Smooth muscle cell of the brain vasculature (primary cell): ENCODE measurements at places on chromosomes 5 and 9.

GRCh38 chr9:88161144-88161543 is 22.9 kb upstream of the SPATA31C2 start:
- no peak for DNase-seq

DNA sequence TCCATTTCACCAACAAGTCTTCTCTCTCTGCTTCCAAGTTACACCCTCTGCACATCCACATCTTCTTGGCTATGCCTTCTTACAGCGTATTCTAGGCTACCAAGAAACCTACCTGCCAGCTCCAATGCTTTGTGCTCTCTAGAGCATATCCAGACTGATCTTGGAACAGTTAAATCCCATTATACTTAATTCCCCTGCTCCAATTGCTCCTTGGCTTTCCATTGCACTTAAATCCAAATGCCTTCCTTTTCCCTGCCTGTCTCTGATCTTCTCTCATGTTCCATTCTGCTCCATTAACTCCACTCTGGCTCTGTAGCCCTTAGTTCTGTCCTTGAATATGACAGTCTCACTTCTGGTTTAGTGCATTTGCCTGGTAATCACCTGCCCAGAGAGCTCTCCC is 322.4 kb downstream of the LRRC70 start:
- no peak for DNase-seq

DNA sequence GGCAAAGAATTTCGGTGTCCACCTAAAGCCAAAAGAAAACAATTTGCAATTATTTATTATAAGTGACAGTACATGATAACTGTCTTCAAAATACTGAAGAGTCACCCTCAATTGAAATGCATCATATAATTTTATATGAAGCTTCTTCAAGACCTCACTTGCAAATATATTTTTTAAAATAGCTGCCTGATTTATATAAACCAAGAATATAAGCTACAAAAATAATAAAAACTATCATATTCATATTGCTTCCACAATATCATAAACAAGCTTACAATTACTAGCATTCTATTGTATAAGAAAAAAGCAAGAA is 144.1 kb downstream of the CETN3 start:
- DNase-seq = no peak

- DNase-seq = no peak
Measured at GRCh38 chr5:57676222-57677098, 193.8 kb upstream of the ACTBL2 start.

DNA sequence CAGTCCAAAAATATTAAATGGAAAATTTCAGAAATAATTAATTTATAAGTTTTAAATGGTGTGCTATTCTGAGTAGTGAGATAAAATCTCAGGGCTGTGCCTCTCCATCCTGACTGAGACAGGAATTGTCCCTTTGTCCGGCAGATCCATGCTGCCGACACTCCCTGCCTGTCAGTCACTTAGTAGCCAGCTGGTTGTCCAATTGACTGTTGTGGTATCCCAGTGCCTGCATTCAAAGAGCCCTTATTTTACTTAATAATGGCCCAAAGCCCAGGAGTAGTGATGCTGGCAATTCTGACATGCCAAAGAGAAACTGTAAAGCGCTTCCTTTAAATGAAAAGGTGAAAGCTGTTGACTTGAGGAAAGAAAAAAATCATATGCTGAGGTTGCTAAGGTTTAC is 157.5 kb downstream of the ENC1 start:
- no peak for DNase-seq

DNA sequence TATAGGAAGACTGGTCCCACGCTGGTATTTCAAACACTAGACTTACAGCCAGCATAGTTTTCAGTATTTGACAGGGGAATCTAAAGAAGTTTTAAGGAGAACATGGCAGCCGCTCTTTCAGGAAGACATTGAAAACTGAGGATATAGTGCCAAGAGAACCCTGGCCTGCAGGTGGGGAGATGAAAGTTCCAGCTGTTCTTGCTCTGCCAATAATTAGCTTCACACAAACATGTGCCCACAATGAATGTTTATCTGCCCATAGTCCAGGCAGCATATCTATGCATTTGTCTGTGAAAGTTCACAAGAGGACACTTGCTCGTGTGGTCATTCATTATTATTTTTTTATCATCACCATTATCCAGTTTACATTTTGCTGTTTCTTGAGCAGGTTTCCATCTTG is 47.6 kb upstream of the AGXT2 start:
- DNase-seq = no peak

GRCh38 chr5:93925321-93925720 is 183.9 kb upstream of the POU5F2 start:
- DNase-seq = no peak
